ENCODE measurements at places on chromosomes 13 and 19.

- no peak for DNase-seq
These were observed 45.1 kb upstream of the MCF2L start for GRCh38 chr13:112923962-112924361.

- no peak for DNase-seq
These were observed 15.2 kb downstream of the SLC7A10 start for GRCh38 chr19:33210266-33210940.

- DNase-seq = no peak
These were observed 102.6 kb upstream of the TSHZ3 start for GRCh38 chr19:31451686-31452330.

DNA sequence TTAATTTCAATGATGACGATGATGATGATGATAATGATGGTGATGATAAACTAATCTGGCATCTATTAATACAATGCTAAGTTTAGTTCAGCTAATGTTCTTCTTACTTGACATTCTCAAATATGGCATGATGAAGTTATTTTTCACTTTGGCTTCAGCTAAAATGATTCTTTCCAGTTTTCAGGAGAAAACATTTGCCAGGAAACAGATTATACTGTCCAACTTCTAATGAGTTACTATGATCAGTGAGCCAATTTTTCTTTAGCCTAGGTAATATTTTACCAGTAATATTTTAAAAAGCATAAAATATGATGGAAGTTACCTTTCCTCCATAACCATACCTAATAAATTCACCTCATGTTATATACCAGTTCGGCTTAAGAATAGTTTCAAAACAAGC is 245.7 kb upstream of the CSNK1A1L start:
- no peak for DNase-seq

DNA sequence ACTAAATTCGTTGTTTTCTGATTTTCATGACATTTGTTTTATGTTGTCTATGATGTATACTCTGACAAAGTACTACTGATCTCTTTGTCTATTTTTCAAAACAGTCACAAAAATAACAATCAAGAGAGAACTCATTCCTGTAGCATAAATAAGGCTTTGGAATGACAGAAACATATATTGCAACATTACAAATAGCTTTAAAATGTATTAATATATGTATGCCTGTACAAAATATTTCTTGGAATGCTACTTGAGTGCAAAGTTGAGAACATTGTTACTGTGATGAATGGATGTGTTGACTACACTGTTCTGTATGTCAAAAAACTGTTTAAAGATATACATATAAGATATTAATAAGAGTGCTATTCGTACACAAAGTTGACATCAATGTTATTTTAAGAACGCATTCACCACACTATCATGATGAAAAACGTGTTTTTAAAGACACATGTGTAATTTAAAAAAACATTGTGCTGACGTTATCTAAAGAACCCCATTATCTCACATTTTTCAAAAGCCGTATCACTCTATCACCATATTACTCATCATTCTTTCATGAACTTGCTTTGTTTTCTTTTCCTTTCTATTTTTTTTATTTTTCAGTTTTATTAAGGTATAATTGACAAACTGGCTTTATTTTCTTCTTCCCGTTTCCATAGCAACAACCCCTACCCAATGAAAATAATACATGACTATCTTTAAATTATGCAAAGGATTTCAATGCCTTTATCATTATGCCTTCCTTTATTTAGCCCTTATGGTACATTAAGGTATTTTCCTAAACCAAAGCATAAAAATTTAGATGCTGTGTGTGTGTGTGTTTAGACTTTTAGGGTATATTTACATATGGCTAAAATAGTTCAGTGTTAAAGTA is 918.8 kb downstream of the SLITRK1 start:
- DNase-seq = no peak

DNA sequence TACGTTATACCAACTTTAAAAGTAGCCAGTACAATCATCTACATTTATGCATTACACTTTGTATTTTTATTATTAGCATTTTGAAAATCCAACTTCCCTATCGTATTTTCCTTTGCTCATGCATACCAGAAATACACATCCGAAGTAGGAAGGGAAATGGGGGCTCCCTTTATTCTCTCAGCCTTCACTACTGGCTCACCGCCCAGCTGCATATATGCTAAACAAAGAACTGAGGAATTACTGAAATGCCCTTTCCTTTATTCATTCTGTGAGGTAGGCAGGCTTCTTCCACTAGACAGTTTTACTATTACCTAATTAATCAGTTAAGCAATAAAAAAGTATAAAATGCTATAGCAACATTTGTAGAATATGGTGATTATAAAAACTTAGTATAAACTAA is 291.6 kb downstream of the KLF12 start:
- DNase-seq = no peak

DNA sequence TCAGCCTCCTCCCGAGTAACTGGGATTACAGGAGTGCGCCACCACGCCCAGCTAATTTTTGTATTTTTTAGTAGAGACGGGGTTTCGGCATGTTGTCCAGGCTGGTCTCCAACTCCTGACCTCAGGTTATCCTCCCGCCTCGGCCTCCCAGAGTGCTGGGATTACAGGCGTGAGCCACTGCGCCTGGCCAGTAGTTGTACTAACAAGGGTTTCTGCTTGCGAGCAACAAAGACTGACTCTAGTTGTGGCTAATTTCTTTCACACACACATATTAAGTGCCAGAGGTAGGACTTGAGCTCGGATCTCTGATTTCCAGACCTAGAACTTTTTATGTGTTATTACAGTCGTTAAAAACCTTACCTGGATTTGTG is 635 bp upstream of the PCCA start:
- DNase-seq = no peak

- peak; percentile 19 for DNase-seq
These were observed 45.5 kb downstream of the IER2 start for GRCh38 chr19:13195678-13196077.
